ENCODE measurements at places on chromosomes 2 and 18.

- no peak for DNase-seq
These were observed 36.3 kb downstream of the CYP27C1 start for GRCh38 chr2:127183771-127184170.

GRCh38 chr2:176421297-176422050, 152.2 kb downstream of the MTX2 start:
- DNase-seq: no peak

DNA sequence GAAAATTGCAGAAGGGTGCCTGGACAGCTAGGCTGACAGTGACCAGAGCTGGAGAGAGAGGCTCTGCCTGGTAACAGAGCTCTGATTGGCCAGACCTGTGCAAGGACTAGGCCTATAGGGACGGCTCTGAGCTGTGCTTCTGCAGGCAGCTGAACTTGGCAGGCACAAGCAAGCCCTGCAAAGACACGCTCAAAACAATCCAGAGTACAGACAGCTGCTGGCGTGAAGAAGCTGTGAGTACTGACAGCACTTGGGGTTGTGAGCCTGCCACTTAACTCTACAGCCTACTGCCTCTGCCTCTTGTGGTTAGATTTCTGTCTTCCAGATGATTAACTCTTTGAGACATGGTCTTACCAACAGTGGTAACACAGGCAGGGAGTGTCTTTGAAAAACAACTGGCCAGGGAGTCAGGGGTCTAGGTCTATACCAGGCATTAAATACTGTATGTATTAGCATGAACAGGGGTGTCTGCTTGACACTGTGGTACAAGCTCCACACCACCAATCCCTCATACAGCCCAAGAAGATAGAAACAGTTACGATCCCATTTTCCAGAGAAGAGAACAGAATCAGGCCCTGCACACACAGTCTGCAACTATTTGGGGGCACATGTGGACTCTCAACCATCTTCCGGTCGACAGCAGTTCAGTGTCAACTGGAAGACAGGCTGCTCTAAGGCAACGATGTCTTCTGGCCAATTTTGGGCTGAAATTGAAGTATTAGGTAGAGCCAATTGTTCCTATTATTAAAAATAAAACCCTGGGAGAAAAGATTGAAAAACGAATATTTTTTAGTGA, 568.4 kb downstream of the TNS1 start:
- DNase-seq: peak; percentile 28

DNA sequence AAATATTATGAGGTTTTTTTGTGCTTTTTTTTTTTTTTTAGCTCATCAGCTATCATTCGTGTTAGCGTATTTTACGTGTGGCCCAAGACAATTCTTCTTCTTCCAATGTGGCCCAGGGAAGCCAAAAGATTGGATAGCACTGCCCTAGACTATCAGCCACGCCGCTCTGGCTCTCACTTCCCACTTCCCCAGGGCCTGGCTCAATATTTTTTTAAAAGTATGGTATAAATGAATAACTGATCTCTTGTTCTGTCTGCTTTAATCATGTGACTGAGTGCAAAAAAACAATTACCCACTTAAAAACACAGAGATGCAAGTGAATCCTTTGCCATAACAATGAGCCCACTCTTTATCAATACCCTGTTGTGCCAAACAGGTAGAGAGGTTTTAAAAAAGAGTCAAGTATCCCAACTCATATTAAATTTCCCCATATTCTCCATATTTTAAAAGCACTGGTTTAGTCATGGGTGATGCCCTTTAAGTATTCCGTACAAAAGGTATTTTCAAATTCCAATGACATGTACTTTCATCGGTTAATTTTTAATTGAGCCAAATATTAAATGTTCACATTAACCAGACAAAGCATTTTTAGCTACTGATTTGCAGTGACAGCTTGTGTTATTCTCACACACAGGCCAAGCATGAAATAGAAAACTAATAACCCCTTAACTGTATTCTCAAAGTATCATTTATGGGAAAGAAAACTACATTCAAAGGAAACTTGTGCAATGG, 12.6 kb downstream of the BCL2 start:
- no peak for DNase-seq

DNA sequence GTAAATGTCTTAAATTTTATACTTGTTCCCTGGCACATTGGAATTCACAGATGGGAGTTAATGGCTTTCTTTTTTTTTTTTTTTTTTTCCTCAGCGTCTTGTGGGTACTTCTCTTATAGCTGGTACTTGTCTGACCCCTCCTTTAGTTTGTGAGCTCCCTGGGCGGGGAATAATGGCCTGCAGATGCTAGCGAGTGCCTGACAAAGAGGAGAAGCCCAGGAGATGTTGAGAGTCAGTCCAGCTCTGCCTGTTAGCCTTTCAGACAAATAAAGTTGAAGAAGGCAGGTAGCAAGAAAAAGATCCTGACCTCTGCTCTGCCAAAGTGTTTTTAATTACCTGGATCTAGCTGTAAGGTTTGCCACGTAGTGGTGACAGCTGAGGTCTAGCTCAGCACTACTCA, 6.6 kb downstream of the BCL2L11 start:
- DNase-seq: no peak
